Activated CD4-positive, alpha-beta T cell treated with anti-CD3 and anti-CD28 coated beads, Interleukin-2, amount 50 U/mL, for 4 hours (primary cell): ENCODE measurements at places on chromosomes 5 and 9.

DNA sequence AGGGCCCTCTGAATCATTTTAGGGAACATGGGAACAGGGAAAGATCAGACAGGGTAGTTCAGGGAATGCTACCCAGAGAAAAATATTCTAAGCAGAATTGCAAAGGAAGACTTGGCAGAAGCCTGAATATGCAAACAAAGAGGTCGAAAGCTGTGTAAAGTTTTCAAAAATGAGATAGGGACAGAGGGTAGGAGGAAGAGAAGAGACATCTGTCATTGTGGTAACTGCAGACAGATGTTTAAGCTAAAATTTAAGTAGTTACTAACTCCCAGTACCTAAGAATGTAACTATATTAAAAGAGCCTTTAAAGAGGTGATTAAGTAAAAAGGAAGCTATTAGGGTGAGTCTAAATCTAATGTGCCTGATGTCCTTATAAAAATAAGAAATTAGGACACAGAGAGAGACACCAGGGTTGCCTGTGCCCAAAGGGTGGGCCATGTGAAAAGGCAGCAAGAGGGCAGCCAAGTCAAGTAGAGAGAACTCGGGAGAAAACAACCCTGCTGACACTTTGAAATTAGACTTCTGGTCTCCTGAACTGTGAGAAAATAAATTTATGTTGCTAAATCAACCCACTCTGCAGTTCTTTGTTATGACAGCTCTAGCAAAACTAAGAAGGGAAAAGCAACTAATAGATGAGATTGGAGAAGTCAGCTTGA lies 1647.4 kb upstream of the C9orf72 start:
- no peak for DNase-seq

- DNase-seq, result no peak
These were observed 104.3 kb downstream of the SEMA5A start for GRCh38 chr5:9441610-9442009.

DNA sequence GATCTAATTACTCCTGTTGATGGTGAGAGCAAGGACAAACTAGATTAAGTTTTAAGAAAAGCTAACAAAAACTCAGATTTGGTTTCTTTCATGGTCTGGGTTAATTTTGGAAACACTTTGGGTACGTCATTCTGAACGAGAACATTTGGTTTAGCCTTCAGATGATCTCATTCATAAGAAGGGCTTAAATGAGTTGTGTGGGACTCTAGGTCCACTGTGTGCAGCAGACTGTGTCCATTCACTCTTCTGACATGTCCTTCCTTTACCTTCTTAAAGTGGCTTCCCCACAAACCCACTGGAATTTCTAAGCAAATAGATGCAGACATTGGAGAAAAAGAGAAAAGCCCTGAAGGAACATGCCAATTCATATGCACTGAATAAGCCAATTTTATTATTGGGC lies 96.8 kb downstream of the FBXO4 start:
- no peak for DNase-seq

DNA sequence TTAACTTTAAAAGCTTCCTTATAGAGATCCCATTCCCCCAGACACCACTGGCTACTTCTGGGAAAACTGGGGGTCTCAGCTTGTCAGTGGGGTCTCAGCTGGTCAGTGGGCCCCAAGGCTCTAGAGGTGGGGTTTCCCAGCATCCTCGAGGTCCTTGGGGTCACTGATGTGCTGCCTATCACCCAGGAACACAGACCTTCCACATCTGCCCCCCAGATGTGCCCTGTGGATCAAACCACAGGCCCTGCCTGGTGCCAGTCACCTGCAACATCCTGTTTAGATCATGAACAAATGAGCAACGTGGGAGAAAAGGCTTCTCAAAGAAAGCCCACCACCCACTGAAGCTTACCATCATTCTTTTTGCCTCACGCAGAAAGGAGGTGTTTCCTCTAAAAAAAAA lies 165.6 kb upstream of the FSTL4 start:
- no peak for DNase-seq

GRCh38 chr9:21715408-21715807 lies 87.0 kb upstream of the MTAP start:
- no peak for DNase-seq

GRCh38 chr5:159947708-159948358 lies 31.6 kb downstream of the ADRA1B start:
- no peak for DNase-seq

GRCh38 chr9:36991516-36992134 lies 42.4 kb downstream of the PAX5 start:
- DNase-seq, result no peak

DNA sequence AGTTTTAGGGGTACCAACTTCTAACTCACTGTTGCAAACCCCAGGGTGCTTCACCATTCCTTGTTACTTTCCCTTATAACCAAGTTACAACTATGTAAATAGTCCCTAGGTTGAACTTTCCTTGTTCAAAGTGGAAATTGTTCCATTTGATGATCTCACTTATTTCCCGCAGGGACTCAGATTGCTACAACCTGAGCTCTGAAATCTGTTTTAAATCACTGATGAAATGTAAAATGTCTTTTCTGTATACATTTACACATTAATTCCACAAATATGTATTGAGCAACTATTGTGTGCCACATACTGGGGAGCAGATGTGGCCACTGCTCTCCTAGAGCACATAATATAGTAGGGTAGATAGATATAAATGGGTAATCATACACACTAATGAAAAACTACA lies 69.1 kb upstream of the TARS1 start:
- no peak for DNase-seq

DNA sequence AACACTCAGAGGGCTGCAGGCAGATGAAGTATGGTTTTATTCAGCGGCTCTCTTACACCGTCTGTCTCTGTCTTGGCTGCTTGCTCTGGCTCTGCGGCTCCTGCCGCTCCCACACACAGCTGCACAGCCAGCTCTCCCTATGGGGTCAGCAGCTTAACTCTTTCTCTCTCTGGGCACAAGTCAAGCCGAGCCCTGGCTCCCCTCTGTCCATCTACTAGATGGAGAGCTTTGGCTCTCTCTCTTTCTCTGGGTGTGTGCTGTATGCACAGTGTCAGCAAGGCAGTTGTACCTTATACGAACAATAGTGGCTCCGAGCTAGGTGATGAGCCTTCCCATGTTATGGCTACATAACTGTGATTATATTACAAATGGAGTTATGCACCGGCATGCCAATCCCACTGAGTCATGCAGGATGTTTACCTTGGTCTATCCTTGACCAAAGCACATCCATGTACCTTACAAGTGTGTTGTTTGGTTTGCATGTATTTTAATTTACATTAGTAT lies 19.3 kb upstream of the PPP2CA start:
- no peak for DNase-seq

DNA sequence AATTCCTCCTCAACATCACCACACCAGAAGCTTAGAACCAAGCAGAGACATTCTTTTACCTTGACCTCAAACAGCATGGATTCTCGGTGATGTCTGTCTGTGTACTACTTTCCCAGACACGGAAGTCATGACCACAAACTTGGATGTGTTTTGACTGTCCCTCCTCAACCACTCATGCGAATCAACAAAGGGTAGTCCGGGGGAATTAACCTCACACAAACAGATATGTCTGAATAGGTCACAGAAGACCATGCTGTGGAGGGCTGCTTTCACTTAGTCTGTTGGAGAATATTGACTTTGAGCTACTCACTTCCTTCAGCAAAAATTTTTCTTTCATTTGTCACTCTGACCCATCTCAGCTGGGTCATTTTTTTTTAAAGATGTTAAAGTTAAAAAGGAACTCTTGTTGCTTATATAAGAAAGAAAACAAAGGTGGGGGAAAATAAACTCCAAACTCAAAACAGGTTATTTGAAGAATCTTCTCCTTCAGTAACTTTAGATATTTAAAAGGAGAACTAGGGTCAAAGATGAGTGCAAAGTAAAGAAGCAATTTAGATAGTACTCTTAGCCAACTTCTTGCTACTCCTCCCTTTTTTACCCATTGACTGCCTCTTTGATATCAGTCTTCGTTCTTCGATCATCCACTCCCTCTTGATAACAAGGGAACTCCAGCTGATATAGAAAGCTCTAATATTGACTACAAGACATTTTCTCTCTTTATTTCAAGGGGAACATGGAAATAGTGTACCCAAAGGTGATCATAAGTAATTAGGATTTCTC lies 343.4 kb upstream of the CDH6 start:
- DNase-seq, result no peak

GRCh38 chr9:127528422-127529251 lies 77.3 kb downstream of the LRSAM1 start:
- DNase-seq, result no peak

DNA sequence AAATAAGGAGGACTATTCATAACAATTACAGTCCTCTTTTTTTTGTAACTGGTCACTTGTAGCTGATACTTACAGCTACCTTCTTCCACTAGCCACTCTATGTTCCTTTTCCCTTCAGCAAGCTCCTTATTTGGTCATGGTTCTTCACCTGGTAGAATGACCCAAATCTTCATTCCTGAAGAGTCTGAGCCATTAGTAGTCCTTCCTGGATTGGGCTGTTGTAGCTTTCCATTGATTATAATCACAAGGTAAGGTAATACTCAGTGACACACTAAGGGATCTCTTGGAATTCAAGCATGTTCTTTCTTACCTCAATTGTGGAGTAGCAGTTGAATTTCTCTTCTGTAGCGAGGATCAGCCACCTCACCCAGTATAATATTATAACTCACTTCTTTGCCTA lies 25.5 kb upstream of the ITGA2 start:
- no peak for DNase-seq

GRCh38 chr9:88736136-88736637 lies 201.2 kb downstream of the NXNL2 start:
- DNase-seq, result no peak

- DNase-seq, result no peak
These were observed 13.9 kb downstream of the TLR4 start for GRCh38 chr9:117718085-117718484.

DNA sequence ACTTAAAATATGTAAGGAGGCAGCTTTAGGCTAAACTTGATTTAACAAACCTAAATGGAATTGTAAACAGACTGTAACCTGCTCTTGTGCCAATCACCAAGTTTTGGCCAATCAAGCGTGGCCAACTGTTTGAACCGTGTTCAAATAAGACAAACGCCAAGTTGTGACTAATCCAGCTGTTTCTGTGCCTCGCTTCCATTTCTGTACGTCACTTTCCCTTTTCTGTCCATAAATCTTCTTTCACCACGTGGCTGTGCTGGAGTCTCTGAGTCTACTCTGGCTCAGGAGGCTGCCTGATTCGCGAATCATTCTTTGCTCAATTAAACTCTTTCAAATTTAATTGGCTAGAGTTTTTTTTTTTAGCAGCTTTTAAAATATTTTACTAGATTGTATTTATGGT lies 71.3 kb downstream of the LIX1 start:
- no peak for DNase-seq

- no peak for DNase-seq
These were observed 5.0 kb downstream of the NUDT2 start for GRCh38 chr9:34334337-34334824.

DNA sequence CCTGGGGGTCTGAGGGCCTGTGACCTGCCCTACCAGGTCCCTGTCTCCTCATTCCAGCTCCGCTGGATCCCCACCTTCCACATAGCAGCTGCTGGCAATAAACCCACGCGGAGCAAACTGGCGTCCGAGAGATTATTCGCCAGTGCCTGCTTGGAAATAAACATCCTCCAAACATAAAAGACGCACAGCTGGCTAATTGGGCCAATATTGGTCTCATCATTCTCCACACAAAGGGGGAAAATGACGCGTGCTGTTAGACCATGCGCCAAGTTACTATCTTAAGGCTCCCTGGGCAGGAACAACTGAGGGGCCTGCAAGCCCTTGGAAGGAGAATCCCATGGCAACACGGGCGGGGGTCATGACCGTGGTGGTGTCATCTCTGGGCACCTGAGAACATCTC lies 73.3 kb upstream of the SARDH start:
- DNase-seq, result no peak

GRCh38 chr5:150000990-150001659 lies 586 bp downstream of the HMGXB3 start:
- DNase-seq, result peak; percentile 17

DNA sequence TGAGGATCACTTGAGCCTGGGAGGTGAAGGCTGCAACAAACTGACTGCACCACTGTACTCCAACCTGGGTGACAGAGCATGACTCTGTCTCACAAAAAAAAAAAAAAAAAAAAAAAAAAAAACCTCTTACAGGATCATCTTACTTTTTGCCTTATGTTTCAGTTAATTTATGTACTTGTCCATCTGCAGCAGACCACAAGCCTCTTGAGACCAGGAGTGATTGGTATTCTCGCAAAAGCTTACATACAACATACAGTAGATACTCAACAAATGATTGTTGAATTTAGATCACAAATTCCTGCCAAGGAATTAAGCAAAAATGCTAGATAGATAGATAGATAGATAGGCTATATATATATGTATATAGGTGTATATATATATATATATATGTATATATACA lies 12.4 kb downstream of the CEMIP2 start:
- no peak for DNase-seq

DNA sequence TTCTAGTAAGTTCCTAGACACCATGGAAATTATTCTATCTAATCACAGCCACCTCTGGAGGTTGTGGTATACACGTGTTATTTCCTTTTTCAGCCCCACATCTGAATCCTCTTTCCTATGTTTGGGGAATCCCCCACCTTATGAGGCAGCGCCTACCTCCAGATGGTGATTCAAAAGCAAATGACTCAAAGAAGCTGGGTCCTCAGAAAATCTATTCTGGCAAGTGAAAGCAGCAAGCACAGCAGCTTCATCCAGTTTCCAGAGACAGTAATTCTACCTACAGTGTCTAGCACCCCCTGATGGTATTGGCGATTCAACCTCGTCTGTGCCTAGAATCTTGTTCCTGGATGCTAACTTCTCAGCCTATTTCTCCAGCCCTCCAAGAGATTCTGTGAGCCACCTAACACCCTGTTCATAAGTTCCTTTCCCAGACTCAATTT lies 43.0 kb downstream of the STRBP start:
- DNase-seq, result peak; percentile 51

DNA sequence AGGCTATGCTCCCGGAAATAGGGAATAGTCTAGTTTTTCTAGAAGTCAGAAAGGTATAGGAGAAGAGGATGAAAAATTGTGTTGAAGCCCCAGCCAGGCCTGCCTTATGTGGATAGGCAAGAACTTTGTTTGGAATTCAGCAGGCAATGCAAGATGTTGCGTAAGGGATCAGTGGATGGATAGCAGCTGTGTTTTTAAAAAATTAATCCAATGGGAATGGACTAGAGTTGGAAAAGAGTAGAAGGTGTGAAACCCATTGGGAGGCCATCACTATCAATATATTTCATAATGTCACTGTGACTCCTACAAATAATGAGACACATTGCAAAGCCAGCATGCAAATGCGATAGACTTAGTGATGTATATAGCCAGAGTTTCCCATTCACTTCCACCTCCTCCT lies 281.9 kb downstream of the MARCHF11 start:
- DNase-seq, result no peak
